RWPE2 (cell line): ENCODE measurements at places on chromosomes 7 and 10.

DNA sequence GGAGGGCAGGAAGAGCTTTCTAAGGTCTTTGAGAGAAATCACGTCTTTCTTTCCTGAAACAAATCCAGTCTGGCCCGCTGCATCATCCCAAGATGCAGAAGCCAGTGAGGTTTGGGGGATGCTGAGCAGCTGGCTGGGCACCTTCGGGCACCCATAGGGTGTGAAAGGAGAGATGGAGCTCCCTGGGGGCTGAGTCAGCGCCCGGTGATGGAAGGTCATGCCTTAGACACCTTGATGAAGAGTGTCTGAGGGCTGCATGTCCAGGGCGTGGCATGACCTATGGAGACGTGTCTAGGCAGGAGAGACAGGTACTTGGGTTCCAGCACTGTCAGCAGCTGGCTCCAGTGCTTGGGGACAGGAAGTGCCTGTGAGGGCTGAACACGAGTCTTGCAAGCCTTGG, 88.3 kb downstream of the GOLGA7B start:
- DNase-seq, result no peak

- no peak for DNase-seq
Observed at GRCh38 chr7:151351027-151351426, 9.4 kb downstream of the NUB1 start.

DNA sequence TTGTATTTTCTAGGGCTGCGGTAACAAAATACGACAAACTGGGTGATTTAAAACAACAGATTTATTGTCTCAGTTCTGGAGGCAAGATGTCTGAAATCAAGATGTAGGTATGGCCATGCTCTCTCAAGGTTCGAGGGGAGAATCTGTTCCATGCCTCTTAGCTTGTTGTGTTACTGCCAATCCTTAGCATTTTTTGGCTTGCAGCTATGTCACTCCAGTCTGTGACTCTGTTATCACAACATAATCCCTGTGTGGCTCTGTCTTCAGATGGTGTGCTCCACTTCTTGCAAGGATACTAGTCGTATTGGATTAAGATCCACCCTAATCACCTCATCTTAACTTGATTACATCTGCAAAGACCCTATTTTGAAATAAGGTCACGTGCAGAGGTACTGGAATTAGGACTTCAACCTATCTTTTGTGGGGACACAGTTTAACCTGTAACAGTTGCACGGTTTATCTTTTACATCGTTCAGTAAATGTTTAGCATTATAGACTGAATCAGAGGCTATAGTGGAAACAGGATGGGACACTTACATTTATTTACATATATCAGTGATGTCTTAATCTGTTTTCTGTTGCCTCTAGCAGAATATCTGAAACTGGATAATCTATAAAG, 3.1 kb downstream of the C1GALT1 start:
- DNase-seq, result no peak

GRCh38 chr7:112511451-112512202, 30.8 kb downstream of the LSMEM1 start:
- no peak for DNase-seq

DNA sequence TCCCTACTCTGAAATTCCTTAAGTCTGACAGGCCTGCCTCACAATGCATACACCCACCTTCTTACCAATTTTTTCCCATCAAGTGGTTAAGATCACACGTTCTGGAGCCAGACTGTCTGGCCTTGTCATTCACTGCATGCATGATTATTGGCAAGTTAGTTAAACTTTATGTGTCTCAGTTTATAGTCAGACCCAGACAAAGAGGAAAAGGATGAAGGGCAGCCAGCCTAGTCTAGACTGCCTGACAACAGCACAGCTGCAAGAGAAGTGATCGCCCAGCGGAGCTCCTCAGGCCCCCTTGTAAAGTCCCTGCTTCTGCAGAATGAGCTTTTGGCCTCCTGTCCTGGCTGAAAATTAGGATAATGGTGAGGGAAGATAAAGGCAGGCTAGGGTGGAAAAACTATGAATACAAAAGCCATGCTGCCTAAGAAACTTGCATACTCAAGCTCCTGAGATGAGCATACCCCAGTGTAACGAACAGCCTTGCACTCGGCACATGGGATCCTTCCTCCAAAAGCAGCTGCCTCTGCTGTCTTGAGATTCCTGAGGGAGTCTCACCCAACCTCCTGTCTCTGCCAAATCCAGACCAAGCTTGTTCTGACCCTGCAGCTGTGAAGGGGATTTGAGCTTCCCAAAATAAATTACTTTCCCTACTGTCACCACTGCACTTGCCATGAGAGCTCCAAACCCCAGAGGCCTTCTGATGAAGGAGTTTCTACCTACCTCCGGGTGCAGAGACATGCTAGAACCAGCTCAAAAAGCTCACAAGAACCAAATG, 26.7 kb upstream of the MRLN start:
- no peak for DNase-seq

DNA sequence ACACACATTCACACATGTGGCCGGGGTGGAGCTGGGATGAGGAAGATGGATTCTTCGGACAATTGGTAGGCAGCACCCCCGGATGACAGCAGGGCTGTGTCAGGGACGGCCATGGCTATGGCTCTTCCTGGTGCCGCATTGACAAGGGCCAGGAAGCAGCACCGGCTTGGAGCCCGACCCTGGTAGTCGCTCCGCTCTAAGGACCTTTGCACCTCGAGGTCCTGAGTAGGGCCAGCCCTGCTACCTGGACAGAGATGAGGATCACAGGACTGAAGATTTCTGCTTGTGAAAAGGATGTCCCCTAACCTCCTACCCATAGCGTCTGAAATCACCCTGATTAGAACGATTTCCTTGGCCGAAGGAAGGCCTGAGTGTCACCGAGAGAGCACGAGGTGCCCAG, 134.1 kb downstream of the ADARB2 start:
- DNase-seq, result no peak

DNA sequence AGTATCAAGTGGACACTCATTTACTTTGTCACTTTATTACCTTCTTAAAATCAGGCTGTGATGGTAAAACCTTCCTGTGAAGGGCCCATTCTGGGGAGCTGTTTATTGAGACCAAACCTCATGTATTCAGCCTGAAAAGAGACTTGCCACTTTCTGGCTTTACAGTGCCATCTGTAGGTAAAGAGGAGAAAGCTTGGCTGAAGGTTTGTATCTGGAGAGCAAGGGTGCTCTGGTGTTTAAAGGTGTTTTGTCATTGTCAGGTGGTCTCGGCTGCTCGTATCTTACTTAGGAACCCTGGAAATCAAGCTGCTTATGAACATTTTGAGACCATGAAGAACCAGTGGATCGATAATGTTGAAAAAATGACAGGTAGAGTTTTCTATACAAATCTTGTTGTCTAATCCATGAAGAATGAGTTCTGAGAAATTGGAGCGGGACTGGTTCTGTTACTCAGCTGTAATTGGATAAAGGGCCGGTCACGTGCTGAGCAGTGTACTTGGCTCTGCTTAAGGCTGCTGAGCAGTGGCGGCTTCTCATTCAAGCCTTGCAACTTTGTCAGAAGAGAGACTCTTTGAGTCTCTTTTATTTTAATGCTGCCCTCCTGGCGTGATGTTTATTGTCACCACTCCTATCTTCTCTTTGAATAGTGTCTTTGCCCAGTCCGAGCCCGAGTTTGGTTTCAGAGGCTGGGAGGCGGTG, 46.9 kb downstream of the AP3M1 start:
- no peak for DNase-seq

- DNase-seq, result peak; percentile 60
Observed at GRCh38 chr7:118872568-118872967, 648.1 kb downstream of the ANKRD7 start.

DNA sequence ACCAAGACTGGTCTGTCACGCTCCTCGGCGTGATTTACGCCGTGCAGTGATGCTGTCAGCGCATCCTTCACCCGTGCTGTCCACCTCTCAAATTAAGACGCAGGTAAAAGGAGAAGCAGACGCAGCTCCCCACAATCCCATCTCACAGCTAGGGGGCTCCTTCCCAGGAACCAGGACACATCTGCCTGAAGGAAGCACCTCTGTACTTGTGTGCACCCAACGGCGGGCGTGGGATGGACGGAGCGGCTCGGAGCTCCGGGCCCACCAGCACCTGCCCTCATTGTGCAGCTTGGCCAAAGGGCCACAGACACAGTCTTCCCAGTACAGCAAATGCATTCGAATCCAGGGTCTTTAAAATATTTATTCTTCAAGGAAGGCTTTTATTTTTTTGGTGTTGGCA, 55.3 kb downstream of the STK32C start:
- DNase-seq, result no peak

DNA sequence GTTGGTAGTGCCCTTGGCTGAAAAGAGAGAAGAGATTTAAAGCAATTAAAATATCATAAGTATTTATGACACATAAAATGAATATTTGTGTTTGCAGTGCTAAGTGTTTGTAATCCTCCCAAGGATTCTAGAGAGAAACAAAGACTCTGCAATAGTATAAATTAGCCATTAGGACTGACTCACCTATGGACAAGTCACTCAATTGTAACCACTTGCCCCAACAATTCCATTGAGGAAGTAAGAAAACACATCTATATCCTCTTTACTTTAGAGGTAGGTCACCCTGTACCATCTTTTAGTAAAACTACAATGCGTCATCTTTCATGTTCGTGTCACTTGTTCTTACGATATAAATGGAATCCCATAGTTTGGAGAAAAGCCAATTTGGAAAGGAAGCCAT, 85.7 kb upstream of the INHBA start:
- DNase-seq, result no peak

GRCh38 chr10:52146766-52147165, 167.3 kb upstream of the DKK1 start:
- DNase-seq, result no peak

- DNase-seq, result no peak
Observed at GRCh38 chr7:17590221-17590620, 291.8 kb downstream of the AHR start.

- DNase-seq, result no peak
Observed at GRCh38 chr10:3406556-3406955, 234.0 kb upstream of the PITRM1 start.

DNA sequence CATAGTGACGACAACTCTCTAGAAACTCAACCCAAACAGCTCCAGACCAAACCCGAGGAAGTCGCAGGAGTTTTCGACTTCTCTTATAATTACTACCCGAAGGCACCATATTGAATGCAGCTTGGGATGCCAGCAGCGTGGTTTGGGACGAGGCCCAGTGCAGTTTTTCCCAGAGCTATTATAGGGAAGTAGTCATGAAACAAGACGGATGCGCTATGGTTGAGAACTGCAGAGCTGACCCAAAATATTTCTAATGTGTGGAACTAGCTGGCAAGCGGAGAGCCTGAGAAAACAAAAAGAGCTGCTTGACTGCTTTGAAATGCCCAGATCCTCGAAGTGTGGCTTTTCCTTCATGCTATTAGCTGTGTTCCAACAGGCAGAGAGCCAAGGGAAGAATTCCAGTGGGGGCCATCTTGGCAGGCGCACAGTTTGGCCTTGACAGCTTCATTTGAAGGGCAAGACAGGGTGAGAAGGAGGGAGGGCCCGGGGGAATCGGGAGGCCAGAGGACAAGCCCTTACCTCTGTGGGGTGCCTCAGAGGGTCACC, 122.7 kb downstream of the CUL2 start:
- no peak for DNase-seq

- peak; percentile 78 for DNase-seq
Observed at GRCh38 chr10:79488336-79488735, 24.0 kb upstream of the EIF5AL1 start.

- DNase-seq, result peak; percentile 80
Observed at GRCh38 chr10:125084191-125084613, 76.2 kb downstream of the CTBP2 start.

- DNase-seq, result no peak
Observed at GRCh38 chr10:43227911-43228782, 38.7 kb downstream of the RASGEF1A start.

DNA sequence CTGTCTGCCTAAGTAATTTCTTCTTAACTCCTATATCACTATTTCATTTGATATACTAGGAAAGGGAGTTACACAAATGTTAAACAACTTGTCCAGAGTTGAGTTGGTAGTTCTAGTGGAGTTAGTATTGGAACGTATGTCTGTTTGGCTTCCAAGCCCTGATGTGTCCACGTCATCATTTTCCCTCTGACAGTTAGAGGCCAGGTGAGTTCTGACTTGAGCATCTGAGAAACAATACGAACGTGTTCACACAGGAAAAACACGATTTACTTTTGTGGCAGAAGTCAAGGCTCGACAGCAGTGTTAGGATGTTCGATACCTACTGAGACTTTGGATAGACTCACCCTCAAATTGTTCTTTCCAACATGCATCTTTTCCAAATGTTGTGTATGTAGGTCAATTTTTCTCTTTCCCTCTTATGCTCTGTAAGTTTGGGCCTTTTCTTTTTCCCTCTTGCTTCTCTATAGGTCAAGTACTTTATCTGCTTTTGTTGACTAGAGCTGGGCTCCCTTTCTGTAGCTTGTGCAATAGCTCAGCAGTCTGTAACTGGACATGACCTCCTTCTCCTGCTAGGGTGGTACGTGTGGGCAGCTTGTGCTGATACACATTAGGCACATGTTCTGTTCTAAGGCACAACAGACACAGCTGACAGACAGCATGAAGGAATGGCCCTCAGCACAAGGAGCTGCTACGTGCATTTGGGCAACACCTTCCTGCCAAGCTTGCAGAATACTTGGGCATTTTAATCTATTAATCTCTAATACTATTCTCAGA, 222.9 kb downstream of the PTEN start:
- DNase-seq, result no peak

DNA sequence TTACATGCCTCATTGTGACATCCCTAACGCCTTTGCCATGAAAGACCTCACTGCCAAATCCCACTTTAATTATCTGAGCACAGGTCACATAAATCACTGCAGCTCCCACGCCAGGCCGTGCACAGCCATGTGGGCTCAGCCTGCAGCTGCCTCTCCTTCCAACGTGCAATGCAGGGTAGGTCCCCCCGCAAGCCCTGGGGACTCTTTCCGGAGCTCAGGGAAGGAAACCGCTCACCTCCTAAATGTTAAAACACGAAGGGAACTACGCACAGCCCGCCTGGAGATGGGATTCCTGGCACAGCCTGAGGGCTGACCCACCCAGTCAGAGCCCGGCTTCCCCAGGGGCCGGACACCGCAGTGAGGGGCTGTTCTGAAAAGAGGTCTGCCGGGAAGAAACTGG, 128.0 kb downstream of the MAD1L1 start:
- DNase-seq, result no peak

DNA sequence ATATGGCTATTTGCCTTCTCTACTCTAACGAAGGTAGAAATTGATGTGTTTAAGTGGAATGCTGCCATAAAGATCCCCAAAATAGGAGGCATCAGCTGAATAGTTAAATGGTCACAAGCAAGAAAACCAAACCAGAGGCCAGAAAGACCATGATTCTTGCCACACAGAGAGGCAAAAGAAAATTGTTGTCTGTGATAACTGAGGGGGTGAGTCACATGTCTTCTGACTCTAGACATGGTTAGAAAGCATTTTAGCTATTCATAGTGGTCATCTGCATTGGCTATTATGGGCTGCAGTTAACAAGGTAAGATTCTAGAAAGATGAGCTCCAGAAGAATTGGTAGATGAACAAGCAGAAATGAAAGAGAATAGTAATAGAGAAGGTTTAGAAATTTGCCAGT, 361.4 kb upstream of the NPSR1 start:
- DNase-seq, result no peak

- no peak for DNase-seq
Observed at GRCh38 chr10:60208676-60209269, 180.9 kb downstream of the ANK3 start.

- peak; percentile 33 for DNase-seq
Observed at GRCh38 chr7:157876469-157877285, 539.9 kb downstream of the DNAJB6 start.

- DNase-seq, result no peak
Observed at GRCh38 chr10:80201608-80202141, 3.7 kb downstream of the ANXA11 start.
